ENCODE measurements at places on chromosomes 4 and X. TPM values are rescaled to one million over a fixed set of nuclear protein-coding genes. Genes with fewer than 3 reads are reported as not detected.

DNA sequence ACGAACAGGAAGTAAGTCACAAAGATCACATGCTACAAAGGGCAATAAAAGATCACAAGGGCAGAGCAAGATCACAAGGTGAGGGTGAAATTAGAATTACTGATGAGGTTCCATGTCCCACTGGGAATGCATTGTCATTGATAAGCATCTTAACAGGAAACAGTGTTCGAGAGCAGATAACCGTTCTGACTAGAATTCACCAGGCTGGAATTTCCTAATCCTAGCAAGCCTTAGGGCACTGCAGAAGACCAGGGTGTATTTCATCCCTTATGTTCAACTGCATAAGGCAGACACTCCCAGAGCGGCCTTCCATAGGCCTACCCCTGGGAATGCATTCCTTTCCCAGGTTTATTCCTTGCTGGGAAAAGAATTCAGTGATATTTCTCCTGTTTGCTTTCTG, 980.6 kb upstream of the LCORL start:
- peaks cover 12% of the 10 kb centered on the region for H3K36me3 ChIP-seq
- no peaks in the 10 kb centered on the region for H3K27me3 ChIP-seq
- DNase-seq = no peak
- H3K4me3 ChIP-seq = no peak overlapping the region
- peaks cover 8% of the 10 kb centered on the region for H3K4me1 ChIP-seq

SPIN2A gene
- total RNA-seq = 5.3 TPM

GRCh38 chrX:11363069-11363594, 69.9 kb downstream of the AMELX start:
- H3K4me1 ChIP-seq = no peaks in the 10 kb centered on the region
- no peaks in the 10 kb centered on the region for H3K36me3 ChIP-seq
- H3K27me3 ChIP-seq = no peaks in the 10 kb centered on the region
- H3K4me3 ChIP-seq = no peak overlapping the region
- DNase-seq = no peak

ATXN3L gene
- not detected for total RNA-seq

GRCh38 chrX:109300415-109300814, 181.5 kb downstream of the GUCY2F start:
- no peaks in the 10 kb centered on the region for H3K27me3 ChIP-seq
- no peak for DNase-seq
- no peak overlapping the region for H3K27ac ChIP-seq
- H3K4me3 ChIP-seq = no peak overlapping the region

GRCh38 chrX:156004256-156004655, 6.8 kb downstream of the IL9R start:
- H3K27me3 ChIP-seq = no peaks in the 10 kb centered on the region
- H3K4me3 ChIP-seq = no peak overlapping the region
- no peaks in the 10 kb centered on the region for H3K4me1 ChIP-seq
- H3K36me3 ChIP-seq = no peaks in the 10 kb centered on the region
- DNase-seq = no peak

SULT1E1 gene
- 118 TPM for total RNA-seq
